ENCODE measurements at places on chromosomes 5 and 9.

GRCh38 chr5:151562019-151562707 is 29.0 kb downstream of the FAT2 start:
- DNase-seq, result no peak

DNA sequence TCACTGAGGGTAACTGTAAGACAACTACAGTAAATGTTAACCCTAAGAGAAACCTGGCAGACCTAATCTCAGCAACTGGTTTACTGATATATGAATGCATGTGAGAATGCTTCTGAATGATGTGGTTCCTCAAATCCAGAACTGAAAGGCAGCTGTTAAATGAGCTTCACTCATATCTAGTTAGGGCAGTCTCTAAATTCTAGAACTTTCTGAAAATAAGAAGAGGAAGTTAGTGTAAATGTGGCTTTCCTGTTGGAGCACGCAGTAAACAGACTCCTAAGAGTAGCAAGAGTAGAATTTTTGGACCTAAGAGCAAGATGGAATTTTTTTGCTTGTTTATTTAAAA is 117.9 kb upstream of the KCNN2 start:
- DNase-seq, result no peak

DNA sequence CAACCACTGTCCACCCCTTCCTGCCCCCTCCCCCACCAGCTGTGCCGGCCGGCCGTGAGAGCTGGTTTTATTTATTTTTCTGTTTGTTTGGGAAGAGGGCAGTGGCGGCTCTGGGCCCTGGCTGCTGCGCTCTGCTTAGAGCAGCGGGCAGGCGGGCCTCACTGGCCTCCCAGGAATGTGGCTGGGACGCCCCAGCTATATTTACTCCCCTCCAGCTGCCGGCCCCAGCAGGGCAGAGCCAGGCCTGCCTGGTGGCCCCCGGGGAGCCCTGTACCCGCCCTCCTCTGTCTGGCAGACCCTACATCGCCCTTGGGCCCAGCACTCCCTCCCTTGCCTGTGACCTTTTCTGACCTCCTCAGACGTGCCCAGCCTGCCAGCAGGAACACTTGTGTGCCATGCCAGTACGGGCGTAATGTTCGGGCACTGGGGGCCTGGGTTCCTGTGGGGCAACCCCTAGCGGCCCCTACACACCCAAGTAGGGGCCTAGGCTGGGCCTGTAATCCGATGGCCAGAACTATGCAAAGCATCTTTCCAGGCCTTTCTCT is 7.7 kb downstream of the CXXC5 start:
- DNase-seq, result no peak

DNA sequence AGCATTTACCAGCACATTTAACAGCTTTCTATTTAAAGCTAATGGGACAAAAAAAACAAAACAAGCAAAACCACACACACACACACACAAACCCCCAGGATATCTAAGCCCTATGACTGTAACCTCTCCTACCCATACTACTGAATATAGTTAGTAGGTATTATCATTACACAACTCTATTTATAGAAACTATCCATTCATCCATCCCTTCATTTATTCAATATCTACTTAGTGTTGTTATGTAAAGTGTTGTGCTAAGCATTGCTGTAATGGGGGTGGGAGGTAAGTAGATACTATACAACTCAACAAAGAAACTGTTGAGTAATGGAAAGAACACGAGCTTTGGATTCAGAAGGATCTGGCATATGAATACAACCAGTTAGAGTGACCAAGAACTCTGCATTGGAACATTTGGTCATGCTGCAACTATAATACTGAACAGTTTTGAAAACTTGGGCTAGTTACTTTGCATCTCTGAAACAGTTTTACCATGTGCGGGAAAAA is 82.3 kb upstream of the ZNF608 start:
- no peak for DNase-seq

GRCh38 chr5:80834710-80835109 is 125.5 kb upstream of the RASGRF2 start:
- no peak for DNase-seq

DNA sequence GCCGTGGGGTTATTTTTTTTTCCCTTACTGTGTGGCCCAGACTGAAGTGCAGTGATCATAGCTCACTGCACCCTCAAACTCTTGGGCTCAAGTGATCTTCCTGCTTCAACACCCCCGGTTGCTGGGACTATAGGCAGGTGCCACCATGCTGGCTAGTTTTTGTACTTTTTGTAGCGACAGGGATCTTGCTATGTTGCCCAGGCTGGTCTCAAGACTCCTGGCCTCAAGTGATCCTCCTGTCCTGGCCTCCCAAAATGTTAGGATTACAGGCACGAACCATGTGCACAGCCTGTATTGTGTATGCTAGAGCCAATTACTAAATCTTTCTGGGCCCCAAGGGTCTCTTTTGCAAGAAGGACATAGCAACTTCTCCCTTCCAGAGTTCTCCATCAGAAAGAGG is 23.1 kb downstream of the GALNT10 start:
- DNase-seq, result no peak

DNA sequence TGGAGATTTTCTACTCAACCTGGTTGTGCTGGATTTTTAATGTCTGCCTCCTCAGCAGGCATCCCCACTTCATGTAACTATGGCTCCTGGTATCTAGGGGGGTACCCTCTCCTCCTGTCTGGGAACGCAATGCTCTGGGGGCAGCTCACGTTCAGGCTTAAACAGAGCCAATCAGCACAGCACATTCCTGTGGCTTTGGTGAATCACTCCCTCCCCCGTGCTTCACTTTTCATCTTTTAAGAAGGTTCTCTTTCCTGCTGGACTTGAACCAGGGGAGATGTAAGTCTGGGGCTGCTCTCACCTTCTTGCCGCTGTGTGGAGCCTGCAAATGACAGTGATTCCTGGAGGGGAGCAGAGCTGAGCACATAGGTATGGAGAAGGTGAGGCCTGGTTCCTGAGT is 101.2 kb downstream of the MSX2 start:
- DNase-seq, result no peak
